Ovary (tissue), 10 donors: ENCODE measurements at places on chromosomes 7 and 10. TPM values are rescaled to one million over a fixed set of nuclear protein-coding genes. Genes with fewer than 3 reads are reported as not detected.

GRCh38 chr10:18949391-18949790, 99.2 kb upstream of the MALRD1 start:
- H3K27ac ChIP-seq: no peak overlapping the region
- DNase-seq: no peak
- no peaks in the 10 kb centered on the region for H3K27me3 ChIP-seq
- no peaks in the 10 kb centered on the region for H3K36me3 ChIP-seq
- H3K4me3 ChIP-seq: no peak overlapping the region

- no peak overlapping the region for H3K4me3 ChIP-seq
- DNase-seq: no peak
- H3K27me3 ChIP-seq: no peaks in the 10 kb centered on the region
- no peak overlapping the region for H3K27ac ChIP-seq
- H3K4me1 ChIP-seq: peaks cover 6% of the 10 kb centered on the region
- no peaks in the 10 kb centered on the region for H3K36me3 ChIP-seq
Observed at GRCh38 chr7:149199234-149199995, 4.1 kb downstream of the ZNF282 start.

DNA sequence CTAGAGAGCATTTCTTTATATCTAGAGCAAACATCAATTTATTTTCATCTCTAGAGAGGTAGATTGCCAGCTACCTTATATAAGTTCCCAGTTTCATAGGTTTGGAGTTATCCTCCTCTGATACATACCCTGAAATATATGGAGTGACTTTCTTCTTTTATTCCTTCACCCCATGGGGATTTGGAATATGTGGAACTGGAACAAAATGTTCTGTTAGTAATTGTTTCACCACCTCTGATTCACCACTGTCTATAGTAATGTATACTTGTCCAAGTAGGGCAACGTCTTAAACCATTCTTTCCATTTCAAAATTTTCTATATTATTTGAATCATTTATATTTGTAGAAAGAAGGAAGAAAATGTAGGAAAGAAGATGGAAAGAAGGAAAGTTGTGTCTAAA, 511.2 kb upstream of the KCND2 start:
- no peaks in the 10 kb centered on the region for H3K36me3 ChIP-seq
- no peak overlapping the region for H3K27ac ChIP-seq
- H3K4me1 ChIP-seq: no peaks in the 10 kb centered on the region

DNA sequence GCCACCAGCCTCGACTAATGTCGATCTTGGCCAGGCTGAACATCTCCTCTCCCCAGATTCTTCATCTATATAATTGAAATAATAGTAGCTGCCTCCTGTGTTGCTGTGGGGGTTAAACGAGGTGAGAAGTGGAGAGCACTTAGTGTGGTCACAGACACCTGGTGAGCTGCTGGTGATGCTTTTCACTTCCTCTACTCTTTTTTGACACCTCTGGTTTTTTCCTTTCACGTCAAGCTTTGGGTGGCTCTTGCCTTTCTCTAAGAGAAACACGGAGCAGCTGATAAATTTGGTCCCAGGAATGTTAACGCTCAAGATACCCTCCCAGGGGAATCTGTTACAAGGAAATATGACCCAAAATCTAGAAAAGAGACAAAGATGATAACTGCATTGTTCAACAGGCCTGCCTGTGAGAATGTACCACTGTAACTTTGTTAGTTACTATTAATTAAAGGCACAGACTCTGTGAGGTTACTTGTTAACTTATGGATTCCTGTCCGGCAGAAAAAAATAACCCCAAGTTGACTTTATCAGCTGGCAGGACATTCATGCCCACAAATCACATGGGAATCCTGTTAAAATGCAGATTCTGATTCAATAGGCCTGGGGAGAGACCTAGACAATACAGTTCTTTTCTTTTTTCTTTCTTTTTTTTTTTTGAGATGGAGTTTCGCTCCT, 9.5 kb upstream of the NPFFR1 start:
- no peak overlapping the region for H3K4me3 ChIP-seq
- no peaks in the 10 kb centered on the region for H3K36me3 ChIP-seq
- peaks cover 8% of the 10 kb centered on the region for H3K4me1 ChIP-seq

DNA sequence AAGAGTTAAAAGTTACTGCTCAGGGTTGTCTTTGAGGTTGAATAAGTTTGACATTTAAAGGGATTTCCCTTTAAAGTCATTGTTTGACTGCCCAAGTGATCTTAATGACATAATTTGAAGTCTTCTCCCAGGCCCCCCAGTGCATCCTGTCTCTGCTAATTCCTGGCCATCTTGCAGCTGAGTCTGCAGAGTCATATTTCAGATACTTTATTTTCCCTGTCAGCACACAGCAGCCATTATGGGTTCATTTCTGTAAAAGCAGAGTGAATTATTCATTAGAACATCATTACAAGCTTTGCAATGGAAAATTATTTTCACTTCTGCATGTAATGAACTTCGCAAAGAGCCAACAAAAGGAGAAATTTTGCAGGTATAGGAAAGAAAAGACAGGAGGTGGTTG, 536.6 kb downstream of the GALNT17 start:
- peaks cover 1% of the 10 kb centered on the region for H3K4me1 ChIP-seq
- no peaks in the 10 kb centered on the region for H3K27me3 ChIP-seq
- H3K4me3 ChIP-seq: no peak overlapping the region
- no peaks in the 10 kb centered on the region for H3K36me3 ChIP-seq

- no peaks in the 10 kb centered on the region for H3K4me1 ChIP-seq
- DNase-seq: no peak
- H3K4me3 ChIP-seq: no peak overlapping the region
- no peak overlapping the region for H3K27ac ChIP-seq
- no peaks in the 10 kb centered on the region for H3K36me3 ChIP-seq
Observed at GRCh38 chr7:140390034-140390433, 8.3 kb downstream of the SLC37A3 start.

- no peaks in the 10 kb centered on the region for H3K27me3 ChIP-seq
- no peaks in the 10 kb centered on the region for H3K36me3 ChIP-seq
- DNase-seq: no peak
- no peak overlapping the region for H3K4me3 ChIP-seq
Observed at GRCh38 chr10:92914478-92915325, 66.4 kb downstream of the EXOC6 start.

Gene DBF4
- 12.0 TPM for total RNA-seq

DNA sequence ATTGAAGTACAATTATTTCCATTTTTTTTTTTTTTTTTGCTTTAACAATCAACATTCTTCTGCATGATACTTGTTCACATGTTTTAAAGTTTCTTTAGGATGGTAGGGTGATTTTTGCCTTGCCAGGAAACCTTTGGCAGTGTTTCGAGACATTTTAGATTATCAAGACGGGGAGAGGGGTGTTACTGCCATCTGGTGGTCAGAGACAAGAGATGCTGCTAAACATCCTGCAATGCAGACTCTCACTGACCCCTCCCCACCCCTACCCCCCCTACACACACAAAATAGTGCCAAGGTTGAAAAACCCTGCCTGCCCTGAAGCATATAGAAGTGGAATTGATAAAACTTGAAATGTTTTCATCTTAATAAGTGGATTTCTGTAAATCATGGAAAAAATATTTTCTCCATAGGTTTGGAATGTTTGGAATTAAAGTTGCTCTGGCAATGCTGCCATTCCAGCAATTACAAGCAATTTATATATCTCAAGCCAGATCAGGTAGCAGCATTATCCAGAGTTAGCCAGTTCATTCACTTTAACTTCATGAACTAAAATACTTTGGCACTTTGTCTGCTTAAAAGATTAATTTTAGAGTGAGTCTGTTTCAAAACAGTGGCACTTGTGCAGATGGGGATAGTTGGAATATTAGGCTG, 62.1 kb downstream of the SDHAF3 start:
- no peaks in the 10 kb centered on the region for H3K27me3 ChIP-seq
- DNase-seq: peak; percentile 34
- no peak overlapping the region for H3K27ac ChIP-seq
- no peak overlapping the region for H3K4me3 ChIP-seq
- H3K36me3 ChIP-seq: no peaks in the 10 kb centered on the region

GRCh38 chr10:119812684-119813083, 60.0 kb downstream of the MCMBP start:
- DNase-seq: no peak
- no peak overlapping the region for H3K4me3 ChIP-seq
- no peaks in the 10 kb centered on the region for H3K4me1 ChIP-seq
- H3K27ac ChIP-seq: no peak overlapping the region
- no peaks in the 10 kb centered on the region for H3K36me3 ChIP-seq

DNA sequence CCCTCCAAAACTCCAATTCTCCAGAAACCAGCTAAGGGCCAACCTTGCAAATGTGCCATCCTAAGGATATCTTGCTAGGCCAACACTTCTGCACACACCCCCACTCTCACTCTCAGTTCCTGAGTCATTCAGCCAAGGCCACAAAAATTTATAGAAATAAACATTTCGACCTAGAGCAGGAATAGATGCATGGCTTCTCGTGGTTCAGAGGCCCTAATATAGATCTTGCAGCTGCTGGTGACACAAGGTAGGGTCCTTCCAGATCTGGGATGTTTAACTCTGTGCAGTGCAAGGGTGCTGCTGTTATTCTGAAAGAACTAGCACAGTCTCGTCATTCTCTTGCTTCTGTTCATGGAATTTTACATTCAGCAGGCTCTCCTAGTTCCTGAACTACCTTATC, 369.3 kb downstream of the CALN1 start:
- H3K27ac ChIP-seq: no peak overlapping the region
- H3K4me3 ChIP-seq: no peak overlapping the region
- H3K36me3 ChIP-seq: no peaks in the 10 kb centered on the region
- no peaks in the 10 kb centered on the region for H3K4me1 ChIP-seq
- H3K27me3 ChIP-seq: no peaks in the 10 kb centered on the region
- DNase-seq: no peak

- H3K27ac ChIP-seq: no peak overlapping the region
- no peak for DNase-seq
- no peak overlapping the region for H3K4me3 ChIP-seq
- H3K36me3 ChIP-seq: no peaks in the 10 kb centered on the region
- H3K4me1 ChIP-seq: no peaks in the 10 kb centered on the region
- no peaks in the 10 kb centered on the region for H3K27me3 ChIP-seq
Observed at GRCh38 chr7:31373337-31374289, 33.1 kb upstream of the NEUROD6 start.

DNA sequence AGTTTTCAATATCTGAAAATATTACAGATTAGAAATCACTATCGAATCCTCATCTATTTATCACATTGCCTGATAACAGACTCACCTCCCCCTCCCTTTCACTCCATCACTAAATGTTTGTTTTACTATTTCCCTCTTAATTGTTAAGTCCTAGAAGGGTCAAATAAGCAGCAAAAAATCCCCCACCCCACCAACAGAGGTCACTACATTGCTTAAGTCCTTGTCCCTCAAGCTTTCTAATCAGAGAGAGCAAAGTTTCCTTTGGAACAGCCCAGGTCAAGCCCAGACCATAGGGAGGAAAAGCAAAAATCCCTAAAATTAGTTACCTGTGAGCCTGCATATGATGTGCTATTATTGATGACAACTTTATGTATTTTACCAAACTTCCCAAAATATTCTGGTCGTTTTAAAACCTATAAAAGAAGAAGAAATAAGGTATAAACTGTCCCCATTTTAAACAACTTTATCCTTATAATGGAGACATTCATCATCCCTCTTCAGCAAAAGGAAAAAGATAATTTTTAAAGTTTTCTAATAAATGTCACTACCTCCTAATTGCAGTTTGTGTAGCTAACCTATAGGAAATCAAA, 95.0 kb downstream of the CNOT4 start:
- no peaks in the 10 kb centered on the region for H3K27me3 ChIP-seq
- H3K4me3 ChIP-seq: no peak overlapping the region
- H3K36me3 ChIP-seq: no peaks in the 10 kb centered on the region
- no peaks in the 10 kb centered on the region for H3K4me1 ChIP-seq
- H3K27ac ChIP-seq: no peak overlapping the region

Gene NFE2L3
- total RNA-seq: 1.1 TPM

Gene AS3MT
- 6.4 TPM for total RNA-seq

DNA sequence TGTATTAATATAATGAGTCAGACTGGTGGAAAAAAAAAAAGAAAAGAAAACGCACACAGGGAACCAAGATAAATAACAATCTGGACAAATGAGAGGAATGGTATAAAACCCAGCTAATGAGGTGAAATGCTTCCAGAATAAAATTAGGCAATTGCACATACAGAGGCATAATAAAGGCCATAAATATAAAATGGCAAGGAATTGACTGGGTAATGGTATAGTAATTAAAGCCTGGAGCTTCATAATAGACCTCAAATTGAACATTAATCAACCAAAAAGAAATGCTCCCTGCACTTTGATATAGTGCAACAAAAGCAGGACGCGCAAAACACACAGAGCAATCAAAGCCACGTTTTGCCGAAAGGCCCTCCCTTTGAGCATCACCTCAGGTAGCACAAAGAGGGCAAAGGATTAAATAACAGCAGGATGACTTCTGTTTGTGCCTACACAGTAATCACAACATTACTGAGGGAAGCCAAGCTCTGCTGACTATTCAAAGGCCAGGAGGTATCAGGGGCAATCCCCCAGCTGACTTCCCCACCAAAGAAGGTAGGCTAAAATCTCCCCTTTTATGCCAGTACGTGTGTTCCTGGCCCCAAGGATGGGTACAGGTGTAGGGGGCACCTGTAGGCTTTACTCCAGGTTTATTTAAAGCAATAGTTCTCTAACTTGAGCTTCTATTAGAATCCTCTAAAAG, 343.7 kb downstream of the ELMO1 start:
- no peak overlapping the region for H3K4me3 ChIP-seq
- peaks cover 6% of the 10 kb centered on the region for H3K4me1 ChIP-seq
- no peaks in the 10 kb centered on the region for H3K27me3 ChIP-seq
- DNase-seq: no peak
